Putamen (tissue), 1 donor: ENCODE measurements at places on chromosomes 7 and 10.

DNA sequence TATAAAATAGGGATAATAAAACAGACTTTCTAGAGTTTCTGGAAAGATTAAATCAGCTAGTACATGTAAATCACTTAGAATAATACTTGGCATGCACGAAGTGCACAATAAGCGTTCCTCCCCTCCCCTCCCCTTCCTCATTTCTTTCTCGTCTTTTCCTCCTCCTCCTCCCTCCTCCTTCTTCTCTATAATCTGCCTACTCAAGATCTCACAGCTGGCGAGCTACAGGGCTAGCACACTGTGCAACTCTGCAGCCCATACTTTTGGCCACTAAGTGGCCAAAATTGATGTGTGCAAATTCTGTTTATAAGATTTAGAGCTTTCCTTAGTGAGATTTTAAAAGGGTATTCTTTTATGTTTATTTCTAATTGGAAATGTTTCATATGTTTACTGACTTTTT is 565.3 kb downstream of the PHTF2 start:
- DNase-seq: no peak

DNA sequence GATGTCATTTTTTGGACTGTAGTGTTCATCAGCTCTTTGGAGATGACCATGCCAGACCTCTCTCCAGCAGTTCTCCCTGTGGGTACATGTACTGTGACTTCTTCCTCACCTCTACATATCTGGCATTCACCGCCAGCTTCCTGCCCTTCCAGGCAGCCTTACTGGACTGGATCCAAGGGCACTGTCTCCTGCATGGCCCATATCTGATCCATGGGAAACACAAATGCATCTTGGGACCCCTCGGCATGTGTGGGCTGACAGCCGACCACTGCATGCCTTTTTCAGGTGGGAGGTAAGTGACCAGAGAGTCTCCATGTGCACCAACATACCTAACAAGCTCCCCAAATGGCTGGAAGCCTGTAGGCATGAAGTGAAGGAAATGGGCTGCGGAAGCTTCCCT is 3.9 kb upstream of the BLVRA start:
- no peak for DNase-seq

GRCh38 chr10:79940431-79940830 is 8.5 kb downstream of the SFTPD start:
- no peak for DNase-seq

DNA sequence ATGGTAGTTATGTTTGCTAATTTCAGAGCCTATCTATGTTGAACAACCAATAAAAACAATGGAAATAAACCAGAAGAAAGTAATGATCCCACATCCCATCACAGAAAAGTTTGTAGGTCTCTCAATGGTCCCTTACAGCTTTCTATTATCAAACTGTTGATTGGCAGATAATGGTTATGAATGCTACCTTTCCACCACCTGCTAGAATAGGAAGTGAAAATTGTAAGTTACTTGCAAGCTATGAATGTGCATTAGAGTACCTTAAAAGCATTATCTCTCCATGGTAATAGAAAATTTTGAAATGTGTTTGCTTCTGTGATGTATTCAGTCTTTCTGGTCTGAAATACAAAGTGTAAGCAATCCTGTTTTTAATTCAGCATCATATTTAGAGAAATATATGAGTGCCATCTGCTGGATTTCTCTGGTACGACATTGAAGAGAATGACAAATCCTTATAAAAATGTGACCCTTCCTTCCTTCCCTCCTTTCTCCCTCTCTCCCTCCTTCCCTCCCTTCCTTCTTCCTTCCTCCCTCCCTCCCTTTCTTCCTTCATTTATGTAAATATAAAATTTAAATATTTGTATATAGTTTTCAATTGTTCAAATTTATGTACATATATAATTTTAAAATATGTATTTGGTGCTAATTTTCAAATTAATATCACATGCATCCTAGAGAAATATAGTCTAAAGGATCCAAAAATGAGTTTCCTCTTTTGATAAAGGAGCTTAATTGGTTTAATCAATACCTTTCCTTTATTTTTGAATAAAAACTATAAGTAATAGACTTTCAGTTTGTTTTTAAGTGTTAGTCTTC is 41.4 kb upstream of the PNLIPRP3 start:
- peak; percentile 8 for DNase-seq

- DNase-seq: peak; percentile 6
These were observed 52.4 kb downstream of the CALD1 start for GRCh38 chr7:134831862-134832261.

DNA sequence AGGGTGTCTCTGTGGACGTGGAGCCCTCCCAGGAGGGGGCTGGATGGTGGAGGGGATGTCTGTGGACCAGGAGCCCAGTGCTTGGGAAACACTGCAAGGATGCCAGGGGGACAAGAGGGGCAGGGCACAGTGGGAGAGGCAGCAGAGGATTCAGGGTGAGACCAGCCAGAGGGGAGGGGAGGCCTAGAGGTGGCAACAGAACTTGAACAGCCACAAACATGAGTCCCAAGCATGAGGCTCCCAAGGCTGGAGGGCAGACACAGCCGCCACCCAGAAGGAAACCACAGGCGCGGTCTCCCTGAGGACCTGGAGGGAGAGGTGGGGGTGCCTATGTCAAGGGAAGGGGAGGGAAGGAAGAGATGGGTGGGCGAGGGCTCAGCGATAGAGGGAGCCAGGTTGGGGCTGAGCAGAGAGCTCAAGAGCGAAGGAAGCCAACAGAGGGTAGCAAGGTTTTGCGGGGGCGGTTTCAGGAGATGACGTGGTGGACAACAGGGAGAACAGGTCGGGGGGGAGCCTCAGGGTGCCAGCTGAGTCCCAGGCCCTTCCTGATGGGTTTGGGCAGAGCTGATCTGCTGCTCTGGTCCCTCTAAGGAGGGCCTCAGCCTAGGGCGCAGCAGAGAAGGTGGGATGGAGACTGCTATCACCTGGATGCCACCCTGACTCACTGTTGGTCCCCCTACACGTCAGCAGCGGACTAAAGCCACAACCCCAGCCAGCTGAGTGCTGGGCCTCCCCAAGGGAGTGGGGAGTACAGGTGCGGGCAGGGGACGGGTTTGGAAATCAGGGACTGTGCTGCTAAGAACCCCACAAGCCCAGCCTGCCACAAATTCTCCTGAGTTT is 6.7 kb upstream of the PILRA start:
- no peak for DNase-seq

DNA sequence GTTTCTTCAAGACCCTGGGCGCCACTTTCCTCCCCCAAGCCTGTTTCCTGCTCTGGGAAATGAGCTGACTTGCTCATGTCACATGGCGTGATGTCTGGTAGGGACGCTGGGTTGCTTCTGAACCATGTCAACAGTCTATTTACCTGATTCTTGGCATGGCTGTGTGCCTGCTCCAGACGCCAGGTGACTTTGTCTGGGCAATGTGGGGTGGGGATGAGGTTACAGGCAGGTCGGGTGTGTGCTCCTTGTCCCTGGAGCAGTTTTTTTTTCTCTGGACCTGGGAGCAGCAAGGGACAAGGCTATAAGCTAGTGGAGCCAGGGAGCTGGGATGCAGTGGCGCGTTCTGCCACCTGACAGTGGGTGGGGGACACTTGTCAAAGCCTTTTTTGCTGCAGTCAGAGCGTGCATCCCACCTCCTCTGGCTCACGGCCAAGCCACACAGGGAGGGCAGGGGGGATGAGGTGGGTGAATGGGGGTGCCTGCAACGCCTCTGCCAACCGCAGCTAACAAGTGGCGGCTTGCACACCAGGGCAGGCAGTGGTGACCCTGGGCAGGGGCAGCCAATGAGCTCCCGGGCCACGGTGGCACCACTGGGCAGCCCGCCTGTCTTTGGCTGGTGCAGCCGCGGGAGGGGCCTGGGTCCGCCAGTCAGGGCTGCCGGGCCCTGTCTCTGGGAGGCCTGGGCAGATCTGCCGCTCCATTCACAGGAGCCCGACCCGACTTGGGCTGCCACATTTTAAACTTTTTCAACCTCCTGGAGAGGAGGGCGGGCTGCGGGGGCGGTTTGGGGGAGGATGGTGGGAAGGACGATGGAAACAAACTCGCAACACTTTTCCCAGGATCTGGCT is 22.9 kb downstream of the DNAJB12 start:
- DNase-seq: peak; percentile 91

DNA sequence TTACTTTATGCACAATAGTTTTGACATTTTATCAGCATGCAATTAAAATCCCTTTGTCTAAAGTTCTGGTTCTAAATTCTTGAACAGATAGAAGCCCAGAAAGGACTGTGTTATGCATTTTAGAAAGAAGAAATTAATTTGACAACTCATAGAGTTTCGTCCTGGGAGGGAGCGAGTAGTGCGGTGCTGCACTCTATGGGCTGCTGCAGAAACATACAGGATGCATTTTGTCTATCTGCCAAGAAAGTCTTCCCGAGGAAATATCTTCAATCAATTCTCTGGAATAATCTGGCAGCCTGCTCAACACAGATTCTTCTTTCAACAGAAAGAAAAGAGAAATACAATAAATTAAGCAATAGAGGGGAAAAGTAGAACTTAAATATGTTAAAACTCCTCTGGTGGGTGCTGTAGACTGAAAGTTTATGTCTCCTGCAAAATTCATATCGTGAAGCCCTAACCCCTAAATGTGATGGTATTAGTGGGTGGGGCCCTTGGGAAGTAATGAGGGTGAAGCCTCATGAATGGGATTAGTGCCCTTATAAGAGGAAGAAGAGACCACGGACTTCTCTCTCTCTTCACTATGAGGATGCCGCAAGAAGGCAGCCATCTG is 39.0 kb upstream of the IFRD1 start:
- peak; percentile 41 for DNase-seq

- no peak for DNase-seq
These were observed 20.1 kb downstream of the ITGB1 start for GRCh38 chr10:32937911-32938424.

- DNase-seq: no peak
These were observed 145.8 kb downstream of the NSUN6 start for GRCh38 chr10:18505456-18506118.

DNA sequence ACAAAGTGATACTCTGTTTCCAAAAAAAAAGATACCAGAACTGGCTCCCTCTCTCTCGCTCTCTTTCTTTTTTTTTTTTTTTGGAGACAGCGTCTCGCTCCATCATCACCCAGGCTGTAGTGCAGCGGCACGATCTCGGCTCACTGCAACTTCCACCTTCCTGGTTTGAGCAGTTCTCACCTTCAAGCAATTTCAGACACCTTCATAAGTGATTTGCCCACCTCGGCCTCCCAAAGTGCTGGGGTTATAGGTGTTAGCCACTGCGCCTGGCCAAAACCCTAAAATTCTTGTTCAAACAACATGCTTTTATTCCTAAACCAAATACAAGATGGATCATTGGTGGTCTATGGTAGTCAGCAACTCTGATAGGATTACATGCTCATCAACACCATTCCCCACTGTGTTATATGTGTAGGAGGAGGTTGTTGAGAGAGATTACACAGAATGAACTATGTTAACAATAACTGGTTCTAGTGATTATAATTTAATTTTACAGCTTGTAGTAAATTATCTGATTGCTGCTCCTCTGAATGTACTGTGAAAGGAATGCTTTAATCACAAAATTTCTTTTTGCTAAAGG is 15.5 kb downstream of the ACBD5 start:
- no peak for DNase-seq

- DNase-seq: no peak
These were observed 96.1 kb downstream of the ARL4A start for GRCh38 chr7:12783421-12784095.

GRCh38 chr10:129477051-129477450 is 10.0 kb downstream of the MGMT start:
- no peak for DNase-seq

- DNase-seq: no peak
These were observed 168.3 kb downstream of the CPED1 start for GRCh38 chr7:121156825-121157224.
